CD4-positive, alpha-beta T cell treated with Interleukin-17A for 1 hour (primary cell): ENCODE measurements at places on chromosomes 13 and 19.

DNA sequence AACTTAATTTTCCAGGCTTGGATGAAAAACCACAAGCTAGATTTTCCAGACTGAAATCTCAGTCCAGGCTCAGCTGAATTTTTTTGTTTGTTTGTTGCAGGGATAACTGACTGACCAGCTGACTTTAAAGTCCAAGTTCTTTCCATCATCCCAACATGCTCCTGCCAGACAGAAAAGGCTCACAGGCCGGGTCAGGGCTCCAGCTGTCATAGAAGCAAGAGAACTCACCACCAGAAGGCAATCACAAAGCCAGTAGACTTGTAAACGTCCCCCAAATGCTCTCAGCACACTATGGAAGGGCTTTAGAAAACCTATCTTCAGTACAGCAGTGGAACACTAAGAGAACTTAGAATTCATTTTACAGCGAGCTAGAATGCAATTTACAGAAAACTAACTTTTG, 25.5 kb downstream of the DCLK1 start:
- DNase-seq: no peak

- DNase-seq: no peak
Measured at GRCh38 chr19:32098968-32099367, 246.4 kb upstream of the ZNF507 start.

DNA sequence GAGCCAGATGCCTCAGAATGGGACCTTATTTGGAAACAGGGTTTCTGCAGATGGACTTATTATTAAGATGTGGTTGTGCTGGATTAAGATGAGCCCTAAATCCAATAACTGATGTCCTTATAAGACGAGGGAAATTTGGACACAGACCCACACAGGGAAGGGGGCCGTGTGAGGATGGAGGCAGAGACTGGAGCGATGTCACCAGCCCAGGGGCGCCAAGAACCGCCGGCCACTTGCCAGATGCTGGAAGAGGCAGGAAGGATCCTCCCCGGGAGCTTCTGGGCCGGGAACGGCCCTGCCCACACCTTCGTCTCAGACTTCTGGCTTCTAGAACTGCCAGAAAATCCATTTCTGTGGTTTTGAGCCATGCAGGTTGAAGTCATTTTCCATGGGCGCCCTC, 26.6 kb downstream of the GNG7 start:
- no peak for DNase-seq

DNA sequence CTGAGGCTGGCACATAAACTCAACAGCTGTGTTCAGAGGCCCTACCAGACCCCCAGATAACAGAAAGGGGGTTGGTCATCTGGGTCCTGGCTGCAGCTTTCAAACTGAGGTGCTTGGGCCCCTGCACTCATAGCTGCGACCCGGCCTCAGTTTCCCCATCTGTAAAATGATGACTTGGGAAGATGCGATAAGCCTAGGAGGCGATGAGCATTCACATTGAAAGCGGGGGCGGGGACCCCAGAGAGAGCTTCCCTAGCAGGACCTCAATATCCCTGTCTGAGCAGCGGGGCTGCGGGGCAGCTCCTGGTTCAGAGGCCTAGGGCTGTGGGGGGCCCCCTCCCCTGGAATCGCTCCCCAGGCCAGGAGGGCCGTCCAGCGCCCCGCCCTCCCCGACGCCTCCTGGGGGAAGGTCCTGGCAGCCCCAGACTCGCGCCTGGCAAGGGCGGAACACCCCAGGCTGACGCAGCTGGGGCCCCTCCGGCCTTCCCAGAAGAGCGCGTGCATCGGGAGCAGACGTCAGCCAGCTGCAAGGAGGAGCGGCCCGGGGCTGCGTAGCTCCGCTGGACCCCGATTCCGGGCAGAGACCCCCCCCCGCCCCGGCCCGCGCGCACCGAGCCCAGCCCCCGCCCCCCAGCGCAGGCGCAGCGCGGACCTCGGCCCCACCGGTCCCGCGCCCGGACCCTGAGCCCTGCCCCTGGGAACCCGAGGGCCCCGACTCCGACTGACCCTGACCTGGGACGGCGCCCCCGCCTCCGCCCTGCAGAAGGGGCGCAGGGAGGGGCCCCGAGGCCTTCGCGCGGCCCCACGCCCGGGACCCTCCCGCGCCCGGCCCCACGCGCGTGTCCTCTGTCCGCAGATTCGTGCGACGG, 3.5 kb downstream of the FSTL3 start:
- no peak for DNase-seq

GRCh38 chr13:113875837-113876281, 12.0 kb upstream of the GAS6 start:
- peak; percentile 47 for DNase-seq

GRCh38 chr19:13817018-13817614, 21.9 kb downstream of the ZSWIM4 start:
- DNase-seq: peak; percentile 49

- no peak for DNase-seq
Measured at GRCh38 chr13:98443329-98443728, 133.6 kb downstream of the STK24 start.

- peak; percentile 4 for DNase-seq
Measured at GRCh38 chr19:35911790-35912189, 3.7 kb upstream of the TYROBP start.

DNA sequence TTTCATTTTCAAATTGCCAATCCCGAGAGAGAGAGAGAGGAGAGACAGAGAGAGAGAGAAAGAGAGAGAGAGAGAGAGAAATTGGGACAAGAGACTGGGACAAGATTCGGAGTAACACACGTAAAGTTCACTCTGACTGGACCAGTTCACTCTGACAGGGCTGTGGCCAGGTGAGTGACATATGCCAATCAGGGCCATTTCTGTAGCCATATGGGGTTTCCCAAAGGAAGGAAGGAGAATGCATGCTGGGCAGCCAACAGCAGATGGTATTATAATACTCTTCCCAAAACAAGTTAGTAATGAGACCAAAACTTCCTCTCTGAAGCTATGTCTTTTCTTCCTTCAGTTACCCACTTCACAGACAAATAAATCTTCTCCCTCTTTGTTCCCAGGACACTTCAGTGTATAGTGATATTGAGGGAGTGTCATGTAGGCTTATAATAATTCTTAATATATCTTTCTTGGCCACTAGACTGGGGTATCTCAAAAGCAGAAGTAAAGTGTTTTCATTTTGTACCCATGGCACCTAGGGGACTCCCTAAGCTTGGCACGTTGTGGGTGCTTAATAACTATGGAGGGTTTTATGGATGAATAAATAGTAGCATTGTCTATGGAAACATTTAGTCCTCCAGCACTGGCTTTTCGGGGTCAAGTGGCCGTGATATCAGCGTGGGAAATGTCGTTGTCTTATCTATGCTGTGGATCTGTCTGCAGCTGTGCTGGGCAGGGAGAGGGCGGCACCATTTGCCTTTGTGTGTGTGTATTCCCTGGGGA, 51.6 kb downstream of the SERP2 start:
- no peak for DNase-seq

DNA sequence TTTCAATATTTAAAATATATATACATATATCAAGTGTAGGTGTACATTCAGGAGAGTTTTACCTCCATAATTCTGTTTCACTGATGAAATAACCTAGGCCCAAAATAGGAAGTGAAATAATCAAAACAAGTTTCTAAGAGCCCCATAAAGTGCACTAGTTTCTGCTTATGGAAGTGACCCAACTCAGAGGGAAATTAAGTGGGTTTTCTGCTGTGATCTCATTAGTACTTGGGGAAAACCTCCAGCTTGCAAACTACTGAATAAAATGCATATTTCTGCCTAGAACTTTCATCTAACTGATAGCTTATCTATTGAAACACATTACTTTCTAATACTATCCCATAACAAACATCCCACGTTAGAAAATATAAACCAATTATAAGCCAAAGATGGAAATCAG, 45.4 kb upstream of the MIR17HG start:
- no peak for DNase-seq

- DNase-seq: peak; percentile 62
Measured at GRCh38 chr13:51818781-51819511, 15.0 kb upstream of the DHRS12 start.

DNA sequence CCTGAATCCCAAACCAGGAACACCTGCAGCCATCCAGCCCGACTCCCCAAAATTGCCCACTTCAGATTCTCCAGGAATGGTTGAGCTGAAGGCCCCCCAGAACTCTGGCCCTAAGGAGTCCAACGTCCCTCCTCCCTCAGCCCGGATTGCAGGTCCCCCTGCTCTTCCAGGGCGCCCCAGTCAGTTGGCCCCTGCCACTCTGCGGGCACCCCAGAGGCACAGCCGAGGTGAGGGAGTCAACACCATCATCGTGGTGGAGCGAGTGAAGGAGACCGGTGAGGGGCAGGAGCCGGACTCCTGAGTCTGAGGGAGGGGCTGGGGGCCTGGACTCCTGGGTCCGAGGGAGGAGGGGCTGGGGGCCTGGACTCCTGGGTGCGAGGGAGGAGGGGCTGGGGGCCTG, 2.2 kb downstream of the GFY start:
- DNase-seq: no peak

DNA sequence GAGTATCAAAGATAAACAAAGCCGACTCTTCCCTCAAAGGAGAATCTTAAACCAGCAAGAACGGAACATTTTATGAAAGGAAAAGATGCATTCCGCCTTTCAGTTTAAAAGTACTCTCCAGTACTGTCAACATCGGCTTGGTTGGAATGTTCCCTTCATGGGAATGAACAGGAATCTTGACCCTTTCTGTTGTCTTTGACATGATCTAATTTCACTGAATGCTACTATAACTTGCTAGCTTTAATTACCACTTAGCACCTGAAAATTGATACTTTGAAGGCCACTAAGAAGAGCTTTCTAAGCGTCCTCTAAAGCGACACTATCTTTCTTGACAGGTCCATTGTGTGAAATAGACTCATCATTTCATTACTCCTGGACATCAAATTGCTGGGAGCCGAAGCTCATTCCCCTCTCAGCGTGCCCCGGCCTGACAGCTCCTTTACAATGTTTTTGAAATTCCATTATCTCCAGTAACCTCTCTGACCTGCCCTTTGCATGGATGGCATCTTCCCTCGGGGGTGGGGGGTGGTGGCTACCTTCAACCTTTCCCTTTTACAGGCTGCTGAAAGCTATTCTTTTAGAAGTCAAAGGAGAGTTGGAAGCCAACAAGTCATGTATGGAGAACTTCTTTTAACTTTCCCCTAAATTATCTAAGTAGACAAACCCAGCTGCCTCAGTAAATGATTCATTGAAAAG, 67.9 kb downstream of the EFNB2 start:
- no peak for DNase-seq

GRCh38 chr13:42065414-42065813, 17.0 kb downstream of the DGKH start:
- DNase-seq: no peak

DNA sequence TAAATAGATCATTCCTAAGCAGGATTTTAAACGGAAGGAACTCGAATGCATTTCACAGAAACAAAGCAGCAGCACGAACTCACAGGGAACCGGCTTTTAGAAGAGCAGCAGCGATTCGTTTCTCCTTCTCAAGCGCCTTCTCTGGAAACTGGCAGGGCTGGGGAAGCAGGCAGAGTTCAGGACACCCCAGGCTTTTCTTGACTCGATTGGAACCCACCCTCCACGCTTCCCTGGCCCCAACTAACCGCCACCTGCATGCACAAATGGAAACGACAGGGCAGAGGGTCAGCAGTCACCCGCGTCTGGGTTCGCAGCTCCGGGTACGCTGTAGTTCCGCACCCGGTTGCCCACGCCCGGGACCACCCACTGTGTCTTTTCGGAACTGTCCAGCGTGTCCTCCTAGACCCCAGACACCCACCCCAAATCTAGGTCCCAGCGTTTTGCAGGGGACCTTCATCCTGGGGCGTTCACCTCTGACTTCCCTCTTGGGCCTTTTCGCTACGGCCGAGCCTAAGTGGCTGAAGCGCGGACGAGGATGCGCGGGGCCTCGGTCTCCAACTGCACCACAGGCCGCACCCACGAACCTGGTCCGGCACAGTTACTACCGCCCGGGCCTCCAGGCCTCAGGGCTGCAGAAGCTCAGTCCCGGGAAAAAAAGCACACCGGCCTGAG, 500 bp downstream of the ZFP30 start:
- DNase-seq: peak; percentile 11

GRCh38 chr19:21604351-21604926, 99.0 kb downstream of the ZNF429 start:
- peak; percentile 31 for DNase-seq

DNA sequence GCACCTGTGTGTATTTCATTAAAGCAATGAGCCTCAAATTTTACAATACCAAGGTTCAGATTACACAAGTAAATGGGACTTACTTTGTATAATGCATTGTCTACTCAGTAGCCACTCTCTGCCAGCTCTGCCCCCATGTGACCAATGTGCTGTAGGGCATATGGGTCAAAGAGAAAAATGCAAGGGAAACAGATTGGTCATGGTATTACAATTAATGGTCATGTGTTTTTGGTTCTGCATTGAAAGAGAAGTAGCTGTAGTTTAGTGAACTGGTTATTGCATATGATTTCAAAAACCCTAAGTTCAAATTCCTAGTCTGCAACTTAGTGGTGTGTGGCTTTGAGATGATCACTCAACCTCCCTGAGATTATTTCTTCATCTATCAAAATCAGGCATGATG, 545.4 kb downstream of the SUCLA2 start:
- no peak for DNase-seq

DNA sequence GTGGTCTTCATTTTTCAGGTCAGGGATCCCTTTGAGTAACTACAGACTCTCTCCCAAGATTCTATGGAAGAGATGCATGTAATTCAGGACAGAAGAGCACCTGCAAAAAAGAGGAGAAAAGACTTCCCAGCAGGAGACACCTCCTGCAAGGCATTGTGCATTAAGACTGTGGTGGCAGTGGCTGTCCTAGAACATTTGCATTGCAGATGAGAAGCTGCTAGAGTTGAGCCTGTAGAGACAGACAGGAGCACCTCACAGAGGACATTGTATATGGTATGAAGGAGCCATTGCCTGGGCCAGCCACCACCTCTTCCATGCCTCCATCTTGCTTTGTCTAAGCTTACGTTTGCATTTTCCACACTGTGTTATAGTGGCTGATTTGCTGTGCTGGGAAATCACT, 11.2 kb upstream of the MYO16 start:
- DNase-seq: no peak

- no peak for DNase-seq
Measured at GRCh38 chr19:50959731-50960500, 7.1 kb upstream of the KLK5 start.

DNA sequence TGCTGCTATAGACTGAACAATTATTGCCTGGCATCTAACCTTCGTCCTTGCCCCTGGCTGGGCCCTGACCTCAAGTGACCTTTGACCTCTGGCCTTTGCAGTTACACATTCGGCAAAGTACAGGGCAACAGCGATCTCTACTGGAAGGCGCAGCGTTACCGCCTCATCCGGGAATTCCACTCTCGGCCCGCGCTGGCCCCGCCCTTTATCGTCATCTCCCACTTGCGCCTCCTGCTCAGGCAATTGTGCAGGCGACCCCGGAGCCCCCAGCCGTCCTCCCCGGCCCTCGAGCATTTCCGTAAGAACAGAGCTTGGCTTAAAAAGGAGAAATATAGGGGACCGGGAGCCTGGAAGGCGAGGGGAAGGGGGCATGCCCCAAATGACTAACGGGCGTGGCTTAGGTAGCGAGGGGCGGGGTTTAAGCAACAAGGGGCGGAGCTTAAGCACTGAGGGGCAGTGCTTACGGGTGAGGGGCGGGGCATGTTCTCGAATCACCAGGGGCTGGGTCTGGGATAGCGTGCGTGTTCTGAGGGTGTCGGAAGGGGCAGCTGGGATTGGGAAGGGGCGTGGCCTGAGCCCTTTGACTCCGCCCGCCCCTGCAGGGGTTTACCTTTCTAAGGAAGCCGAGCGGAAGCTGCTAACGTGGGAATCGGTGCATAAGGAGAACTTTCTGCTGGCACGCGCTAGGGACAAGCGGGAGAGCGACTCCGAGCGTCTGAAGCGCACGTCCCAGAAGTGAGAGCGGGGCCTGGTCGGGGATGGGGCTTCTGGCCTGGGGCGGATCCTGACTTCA, 52.7 kb downstream of the TRPM4 start:
- peak; percentile 47 for DNase-seq

- no peak for DNase-seq
Measured at GRCh38 chr13:98959291-98959690, 18.6 kb downstream of the DOCK9 start.
